Retina (tissue), 1 donor: ENCODE measurements at places on chromosomes 4 and X.

GRCh38 chr4:164501074-164501473 lies 252.9 kb upstream of the SMIM31 start:
- DNase-seq: no peak

GRCh38 chrX:133175162-133175561 lies 43.0 kb downstream of the TFDP3 start:
- no peak for DNase-seq

- DNase-seq: peak; percentile 76
Measured at GRCh38 chr4:153466949-153467896, 1.1 kb downstream of the TMEM131L start.

GRCh38 chr4:154506253-154506652 lies 14.7 kb upstream of the DCHS2 start:
- DNase-seq: peak; percentile 53

GRCh38 chr4:183801457-183802165 lies 103.5 kb upstream of the STOX2 start:
- no peak for DNase-seq

- DNase-seq: no peak
Measured at GRCh38 chr4:173405840-173406606, 7.1 kb upstream of the SCRG1 start.

DNA sequence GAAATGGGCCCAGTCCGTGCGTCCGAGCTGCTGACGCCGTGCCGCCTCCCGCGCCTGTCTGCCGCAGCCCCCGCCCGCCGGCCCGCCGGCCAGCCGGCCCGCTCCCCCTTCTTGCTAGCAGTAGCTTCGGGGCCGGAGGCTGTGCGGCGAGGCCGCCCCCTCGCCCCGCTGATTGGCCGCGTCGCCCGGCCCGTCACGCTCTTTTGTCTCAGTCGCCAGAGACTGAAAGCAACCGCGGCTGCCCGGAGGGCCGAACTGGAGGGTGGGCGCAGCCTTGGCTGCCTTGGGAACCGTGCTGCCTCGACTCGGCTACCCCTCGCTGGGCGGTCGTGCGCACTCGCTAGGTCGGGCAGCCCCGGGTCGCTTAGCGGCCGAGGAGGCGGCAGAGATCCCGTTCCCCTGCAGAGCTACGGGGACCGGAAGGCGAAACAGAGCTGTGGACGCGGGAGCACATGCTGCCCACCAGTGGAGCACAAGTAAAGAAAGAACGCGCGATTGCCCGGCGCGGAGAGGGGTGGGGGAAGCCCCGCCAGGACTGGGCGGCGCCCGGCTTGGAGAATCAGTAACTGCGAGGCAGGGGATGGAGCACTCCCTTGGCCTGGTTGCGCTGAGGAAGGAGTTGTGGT lies at the start of gene ZCCHC18:
Gene ZCCHC18, plus strand, starts transcription at position 198 of the 626 bp plus-strand sequence. CDS start 1,589 bp downstream, outside the sequence.
- peak; percentile 90 for DNase-seq

DNA sequence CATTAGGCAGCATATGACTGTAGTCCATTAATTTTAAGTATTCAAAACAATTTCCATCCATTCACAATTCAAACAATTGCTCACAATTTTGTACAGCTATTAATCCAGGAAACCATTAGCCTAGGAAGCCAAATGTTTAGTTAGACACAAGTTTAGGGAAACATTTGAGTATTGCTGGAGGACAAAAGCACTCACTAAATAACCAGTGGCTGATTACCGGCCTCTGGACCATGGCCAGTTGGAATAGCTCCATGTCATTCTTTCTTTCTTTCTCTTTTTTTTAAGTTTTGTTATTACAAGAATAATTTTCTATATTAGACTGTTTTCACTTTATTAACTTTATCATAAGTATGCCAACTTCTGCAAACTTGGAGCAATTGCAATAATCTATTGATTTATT lies 31.3 kb downstream of the TRIML2 start:
- DNase-seq: no peak

GRCh38 chr4:125020089-125021034 lies 294.4 kb upstream of the FAT4 start:
- no peak for DNase-seq

GRCh38 chr4:6085028-6085690 lies 66.9 kb upstream of the C4orf50 start:
- DNase-seq: no peak

DNA sequence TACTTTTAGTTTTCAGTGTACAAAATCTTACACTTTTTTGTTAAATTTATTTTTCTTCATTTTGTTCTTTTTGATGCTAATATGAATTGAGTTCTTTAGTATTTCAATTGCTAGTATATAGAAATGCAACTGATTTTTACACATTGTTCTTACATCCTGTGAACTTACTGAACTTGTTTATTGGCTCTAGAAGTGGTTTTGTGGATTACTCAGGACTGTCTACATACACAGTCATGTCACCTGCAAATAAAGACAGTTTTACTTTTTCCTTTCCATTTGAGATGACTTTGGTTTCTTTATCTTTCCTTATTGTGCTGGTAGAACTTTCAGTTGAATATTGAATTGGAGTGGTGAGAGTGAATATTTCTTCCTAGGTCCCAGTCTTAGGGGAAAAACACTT lies 40.8 kb upstream of the ANXA10 start:
- DNase-seq: no peak

DNA sequence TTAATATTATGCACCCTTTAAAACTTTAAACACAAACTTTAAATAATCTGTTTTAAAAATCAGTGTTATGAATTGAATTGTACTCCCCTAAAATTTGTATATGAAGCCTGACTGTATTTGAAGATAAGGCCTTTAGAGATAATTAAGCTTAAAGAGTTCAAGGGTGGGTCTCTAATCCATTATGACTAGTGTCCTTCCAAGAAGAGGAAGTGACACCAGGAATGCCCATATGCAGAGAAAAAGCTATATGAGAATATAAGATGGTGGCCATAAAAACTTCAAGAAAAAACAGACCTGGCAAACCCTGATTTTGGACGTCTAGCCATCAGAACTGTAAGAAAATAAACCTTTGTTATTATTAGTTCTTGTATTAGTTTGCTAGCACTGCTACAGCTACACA lies 29.0 kb downstream of the UGT2A2 start:
- no peak for DNase-seq
